ENCODE measurements at places on chromosomes 3 and 15. TPM values are rescaled to one million over a fixed set of nuclear protein-coding genes. Genes with fewer than 3 reads are reported as not detected.
A peak's percentile ranks its signal among the peaks of the same experiment; 100 is the strongest.

DNA sequence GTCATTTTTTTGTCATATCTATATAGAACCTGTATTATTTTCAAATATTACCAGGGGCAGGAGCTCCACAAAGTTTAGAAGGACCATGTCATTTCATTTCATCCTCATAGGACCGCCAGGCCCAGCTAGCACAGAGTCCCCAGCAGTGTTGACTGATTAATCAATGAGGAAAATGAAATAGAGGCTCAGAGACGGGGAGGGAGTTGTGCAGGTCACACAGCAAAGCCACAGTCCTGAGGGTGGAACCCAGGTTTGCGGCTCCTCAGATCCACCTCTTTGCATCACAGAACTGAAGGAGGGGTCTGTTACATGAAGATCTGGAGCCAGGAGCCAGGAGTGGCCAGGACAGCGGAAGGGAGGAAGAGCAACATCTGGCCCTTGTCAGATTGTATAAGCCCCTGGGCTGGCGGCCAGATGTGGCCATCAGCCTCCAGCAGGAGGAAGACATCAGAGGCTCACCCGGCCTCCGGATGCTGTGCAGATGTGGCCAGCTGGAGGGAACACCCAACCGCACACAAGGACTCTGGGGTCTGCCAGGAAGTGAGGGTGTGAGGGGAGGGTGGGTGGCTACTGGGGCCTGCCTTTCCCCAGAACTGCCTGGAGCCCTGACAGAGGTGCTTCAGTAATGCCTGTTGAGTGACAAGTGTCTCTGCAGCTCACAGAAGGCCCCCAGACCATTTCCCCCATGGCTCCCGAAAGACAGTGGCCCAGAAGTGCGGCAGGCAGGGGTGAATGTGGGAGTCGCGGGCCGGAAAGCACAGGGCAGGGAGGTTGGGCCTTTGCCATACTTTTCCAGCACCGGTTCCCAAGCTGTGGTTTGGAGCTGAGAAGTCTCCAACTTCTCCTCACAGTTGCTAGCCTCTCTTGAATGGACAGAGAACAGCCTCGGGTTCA lies 21.3 kb downstream of the EFCC1 start:
- DNase-seq = no peak

- no peak for DNase-seq
Measured at GRCh38 chr15:69601711-69602504, 149.3 kb downstream of the RPLP1 start.

DNA sequence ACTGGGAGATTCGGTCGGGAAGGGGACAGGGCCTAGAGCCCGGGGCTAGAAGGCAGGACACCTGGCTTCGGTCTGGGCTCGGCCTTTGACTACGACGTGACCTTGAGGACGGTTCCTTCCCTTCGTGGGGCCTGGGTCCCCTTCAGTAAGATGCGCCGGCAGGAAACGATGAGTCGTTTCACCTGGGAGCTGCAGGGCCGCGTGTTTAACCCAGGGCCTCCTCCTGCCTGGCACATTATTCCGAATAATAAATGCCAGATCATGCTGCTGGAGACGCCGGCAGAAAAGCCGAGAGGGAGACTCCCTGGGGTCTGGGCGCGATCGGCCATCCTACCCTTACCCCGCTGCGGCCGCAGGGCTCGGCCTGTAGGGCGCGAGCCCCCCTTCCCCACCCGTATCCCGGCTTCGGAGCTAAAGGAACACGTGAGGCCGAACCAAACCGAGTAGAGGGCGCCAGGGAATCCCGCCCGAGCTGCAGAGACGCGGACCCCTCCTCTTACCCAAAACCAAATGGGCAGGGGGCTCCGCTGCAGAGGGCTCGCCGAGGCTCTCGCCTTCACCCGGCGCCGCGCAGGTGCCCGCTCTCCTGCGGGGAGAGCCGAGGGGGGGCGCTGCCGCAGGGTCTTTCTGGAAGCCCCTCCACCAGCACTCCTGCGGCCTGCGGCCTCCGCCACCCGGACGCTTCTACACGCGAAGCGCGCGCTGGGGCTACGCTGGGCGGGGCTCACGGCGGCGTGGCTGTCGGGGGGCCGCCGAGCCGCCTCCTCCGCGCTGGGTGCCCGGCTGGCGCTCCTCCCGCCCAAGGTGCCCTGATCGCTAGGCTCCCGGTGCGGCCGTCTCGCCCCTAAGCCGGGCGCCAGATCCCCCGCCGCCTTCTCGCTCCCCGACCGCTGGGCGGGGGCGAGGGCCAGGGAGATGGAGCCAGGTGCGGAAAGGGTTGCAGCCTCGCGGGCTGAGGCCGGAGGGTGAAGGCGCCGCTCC lies at the start of gene BDH1:
TSS of gene BDH1 (minus strand) at position 688 of the 981 bp plus-strand sequence. CDS start 9,525 bp downstream, outside the sequence.
- DNase-seq = peak; percentile 85

GRCh38 chr3:196145468-196146262 lies 63.8 kb upstream of the TFRC start:
- no peak for DNase-seq

CFAP100 gene
- not detected for total RNA-seq

- DNase-seq = no peak
Measured at GRCh38 chr3:131804565-131805133, 230.2 kb downstream of the CPNE4 start.

DNA sequence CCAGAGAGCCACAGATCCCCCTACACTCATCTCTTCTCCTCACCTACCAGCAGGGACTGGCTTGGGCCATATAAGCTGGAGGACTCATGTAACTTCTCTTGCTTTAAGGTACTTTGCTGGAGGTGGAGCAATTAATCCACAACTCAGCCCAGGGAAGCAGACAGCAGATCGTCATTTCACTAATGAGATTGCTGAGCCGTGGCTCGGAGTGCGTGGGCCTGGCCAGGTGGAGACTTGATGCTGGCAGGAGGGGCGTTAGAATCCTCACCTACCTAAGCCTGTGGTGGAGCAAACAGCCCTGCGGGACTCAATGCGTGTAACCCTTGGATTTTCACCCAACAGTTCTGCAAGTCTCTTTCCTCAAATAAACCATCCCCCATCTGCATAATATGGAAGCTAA lies 253.2 kb downstream of the RORA start:
- DNase-seq = no peak

DNA sequence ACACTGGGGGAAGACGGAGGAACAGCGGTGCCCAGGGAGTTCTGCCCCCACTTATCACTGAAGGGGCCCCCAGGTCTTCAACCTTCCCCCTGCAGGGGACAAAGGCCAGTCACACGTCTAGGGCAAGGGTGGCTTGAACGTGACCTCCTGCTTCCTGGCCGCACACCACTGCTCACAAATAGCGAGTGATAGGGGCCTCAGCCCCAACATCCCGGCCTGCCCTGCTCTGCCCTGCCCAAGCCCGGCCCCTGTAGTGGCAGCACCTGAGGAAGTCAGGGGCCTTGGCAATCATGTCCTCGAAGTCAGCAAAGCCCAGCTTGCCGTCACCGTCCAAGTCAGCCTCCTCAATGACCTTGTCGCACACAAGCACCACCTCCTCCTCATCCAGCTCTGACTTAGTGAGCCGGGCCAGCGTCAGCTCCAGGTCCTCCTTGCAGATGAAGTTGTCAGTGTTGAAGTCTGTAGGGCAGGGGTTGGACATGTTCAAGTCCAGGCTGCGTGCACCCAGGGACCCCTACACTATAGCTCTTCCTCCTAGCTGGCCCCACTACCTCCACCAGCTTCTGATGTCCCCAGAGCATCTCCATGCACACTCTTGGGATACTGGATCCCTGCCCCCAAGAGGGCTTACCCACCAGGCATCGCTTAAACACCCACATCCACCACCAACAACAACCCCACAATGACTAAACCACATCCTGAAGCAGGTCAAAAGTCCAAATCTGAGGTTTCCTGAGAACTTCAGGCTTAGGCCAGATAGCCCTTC lies 13.3 kb downstream of the SH2D7 start:
- peak; percentile 44 for DNase-seq

TRH gene
- not detected for total RNA-seq

DNA sequence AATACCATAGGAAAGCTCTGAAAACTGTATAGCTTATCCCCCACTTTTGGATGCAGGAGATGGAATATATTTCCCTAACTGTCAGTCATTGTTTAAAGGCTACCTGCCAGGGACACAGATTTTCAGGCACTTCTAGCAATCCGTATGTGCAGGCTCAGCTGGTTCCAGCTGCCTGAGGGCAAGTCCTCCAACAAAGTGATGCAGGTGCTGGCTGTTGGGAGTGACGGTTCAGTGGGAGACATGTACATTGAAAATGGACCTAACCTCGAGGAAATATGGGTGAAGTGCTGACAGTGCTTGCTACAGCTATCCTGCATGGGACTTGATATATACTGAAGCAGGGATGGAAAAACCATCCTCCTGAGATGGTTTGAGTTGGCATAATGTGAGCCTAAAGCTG lies 153.1 kb upstream of the GAP43 start:
- DNase-seq = no peak

DNA sequence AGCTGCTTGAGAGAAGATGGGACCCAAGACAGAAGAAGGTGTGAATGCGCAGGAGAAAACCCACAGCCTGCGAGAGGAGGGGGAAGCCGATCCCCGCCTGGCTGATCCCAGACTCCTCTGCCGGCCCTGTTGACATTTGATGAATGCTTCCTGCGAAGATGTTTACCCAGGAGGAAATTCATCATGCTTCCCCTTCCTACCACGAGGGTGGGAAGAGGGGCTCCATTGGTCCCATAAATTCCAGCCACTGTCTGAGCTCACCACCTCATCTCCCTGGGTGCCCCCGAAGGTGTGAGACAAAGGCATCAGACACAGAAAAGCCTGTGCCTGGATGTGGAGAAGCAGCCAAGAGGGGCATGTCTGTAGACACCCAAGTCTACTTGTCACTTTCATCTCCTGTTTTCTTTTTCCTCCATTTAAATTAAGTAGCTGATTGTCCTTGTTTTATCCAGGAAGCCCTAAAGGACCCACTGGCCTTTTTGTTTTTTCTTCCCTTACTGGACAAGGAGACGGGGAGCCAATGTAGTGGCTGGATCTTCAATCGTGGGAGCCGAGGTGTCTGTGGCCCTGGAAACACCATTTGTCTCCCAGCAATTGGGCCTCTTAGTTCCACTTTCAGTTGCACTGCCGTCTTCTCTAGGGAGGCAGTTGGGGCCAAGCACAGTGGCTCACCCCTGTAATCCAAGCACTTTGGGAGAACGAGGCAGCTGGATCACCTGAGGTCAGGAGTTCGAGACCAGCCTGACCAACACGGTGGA lies 95.3 kb upstream of the HES1 start:
- DNase-seq = no peak

TMEM158 gene
- not detected for total RNA-seq

DNA sequence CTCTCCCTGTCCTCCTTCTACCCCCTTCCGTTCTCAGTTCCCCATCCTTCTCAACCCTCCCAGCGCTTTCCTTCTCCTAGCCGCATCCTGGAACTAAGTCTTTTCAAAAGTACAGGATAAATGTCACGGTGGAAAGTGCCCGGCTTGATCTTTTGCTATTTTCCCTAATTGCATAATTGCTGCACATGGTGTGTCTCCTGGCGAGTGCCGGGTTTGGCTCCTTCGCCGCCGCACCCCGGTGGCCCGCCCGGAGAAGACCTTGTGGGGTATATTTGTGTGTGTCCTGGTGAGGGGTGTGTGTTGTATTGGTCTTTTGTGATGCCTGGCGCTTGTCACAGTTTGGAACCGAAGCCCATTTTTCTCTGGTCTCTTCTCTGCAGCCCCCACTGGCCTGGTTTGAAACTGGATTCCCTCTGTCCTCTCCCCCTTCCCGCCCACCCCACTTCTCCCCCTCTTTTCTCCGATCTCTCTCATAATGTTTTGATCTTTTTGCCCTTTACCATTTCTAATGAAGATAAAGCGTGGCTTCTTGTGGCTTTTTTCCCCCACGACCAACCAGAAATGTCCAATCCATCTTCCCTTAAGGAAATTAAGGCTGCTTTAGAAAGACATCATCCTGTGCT lies 692 bp downstream of the UBE2E2 start:
- peak; percentile 30 for DNase-seq

GRCh38 chr3:81872566-81872965 lies 111.1 kb upstream of the GBE1 start:
- no peak for DNase-seq

DNA sequence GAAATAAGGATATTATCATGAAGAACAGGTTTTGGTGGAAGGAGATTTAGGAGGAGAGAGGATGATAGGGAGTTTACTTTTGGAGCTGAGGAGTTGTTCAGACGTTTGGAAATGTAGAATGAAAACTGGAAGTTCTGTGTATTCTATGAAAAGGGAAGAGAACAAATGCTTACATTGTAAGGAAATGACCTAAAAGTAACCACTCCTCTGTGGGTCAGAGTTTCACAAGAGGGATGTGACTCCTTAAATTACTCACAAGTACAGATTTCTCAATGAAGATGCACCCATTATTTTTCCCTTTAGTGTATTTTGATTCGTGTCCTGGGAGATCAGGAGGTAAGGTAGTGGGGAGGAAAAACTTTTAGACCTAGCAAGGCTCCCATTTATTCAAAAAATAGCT lies 4.0 kb downstream of the RNF13 start:
- DNase-seq = no peak

SLC30A4 gene
- 1.7 TPM for total RNA-seq

DNA sequence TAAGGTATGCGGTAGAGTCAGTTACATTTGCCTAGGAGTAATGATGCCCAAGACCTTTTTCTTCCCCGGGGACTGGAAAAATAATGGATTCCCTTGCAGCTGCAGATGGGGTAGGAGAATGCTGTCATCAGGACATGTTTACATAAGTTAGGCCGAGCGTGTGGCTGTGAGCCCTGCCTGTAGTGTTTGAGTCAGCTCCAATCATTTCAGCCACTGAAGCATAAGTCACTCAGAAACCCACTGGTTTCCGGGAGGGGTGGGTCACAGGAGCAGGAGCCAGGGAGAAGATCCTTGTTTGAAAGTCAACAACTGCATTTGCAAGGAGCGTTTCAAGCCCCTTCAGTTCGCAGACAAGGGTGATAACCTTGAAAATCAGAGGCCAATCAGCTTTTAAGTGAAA lies 562.3 kb downstream of the MCTP2 start:
- DNase-seq = no peak

POMGNT2 gene
- 11.9 TPM for total RNA-seq

LINS1 gene
- total RNA-seq = 29.4 TPM

GRCh38 chr3:111786922-111787321 lies 72.1 kb upstream of the PHLDB2 start:
- DNase-seq = no peak

CLSTN2 gene
- total RNA-seq = not detected

- DNase-seq = peak; percentile 67
Measured at GRCh38 chr15:38554354-38554753, 10.3 kb downstream of the RASGRP1 start.

GRCh38 chr3:37330466-37330865 lies 156.1 kb upstream of the LRRFIP2 start:
- DNase-seq = no peak

KLHL6 gene
- 32.6 TPM for total RNA-seq

ITPKA gene
- 6.1 TPM for total RNA-seq

DNA sequence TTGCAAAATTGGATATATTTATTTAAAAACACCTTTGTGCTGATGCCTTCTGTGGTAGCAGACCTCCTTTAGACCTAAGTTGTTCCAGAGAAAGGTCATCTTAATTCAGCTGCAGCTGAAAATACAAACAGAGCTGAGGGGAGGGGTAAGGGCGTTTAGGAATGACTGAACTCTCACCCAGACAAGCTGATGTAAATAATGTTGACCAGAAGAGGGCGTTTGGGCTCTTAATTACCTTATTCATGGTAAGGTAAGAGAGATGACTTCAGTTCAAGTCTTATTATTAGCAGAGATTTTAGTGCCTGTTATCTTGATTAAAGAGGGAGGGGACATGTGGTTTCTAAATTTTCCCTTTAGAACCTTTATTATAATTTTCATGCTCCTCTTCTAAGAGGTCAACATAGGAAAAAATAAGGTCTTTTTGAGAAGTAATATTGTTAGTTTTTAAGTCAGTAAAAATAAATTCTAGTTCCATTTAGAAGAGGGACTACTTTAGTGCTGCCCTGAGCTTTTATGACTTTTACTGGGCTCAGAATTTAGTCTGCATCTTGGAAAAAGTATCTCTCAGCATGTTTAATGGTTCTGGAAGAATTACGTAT lies 46.3 kb downstream of the GPR171 start:
- peak; percentile 49 for DNase-seq

FANCD2OS gene
- total RNA-seq = not detected

IL12A gene
- total RNA-seq = not detected
